ENCODE measurements at places on chromosomes 7 and 10.

GRCh38 chr10:106973288-106973687 is 191.2 kb downstream of the SORCS1 start:
- DNase-seq, result no peak

GRCh38 chr10:92697663-92698511 is 8.1 kb downstream of the HHEX start:
- DNase-seq, result peak; percentile 53

GRCh38 chr10:43771675-43772074 is 123.0 kb upstream of the ZNF32 start:
- DNase-seq, result no peak

- no peak for DNase-seq
These were observed 4.0 kb upstream of the ATP6V1F start for GRCh38 chr7:128858380-128859231.

- no peak for DNase-seq
These were observed 148.0 kb downstream of the LRRN3 start for GRCh38 chr7:111238886-111239285.

GRCh38 chr10:114053946-114054345 is 10.3 kb downstream of the ADRB1 start:
- DNase-seq, result no peak

DNA sequence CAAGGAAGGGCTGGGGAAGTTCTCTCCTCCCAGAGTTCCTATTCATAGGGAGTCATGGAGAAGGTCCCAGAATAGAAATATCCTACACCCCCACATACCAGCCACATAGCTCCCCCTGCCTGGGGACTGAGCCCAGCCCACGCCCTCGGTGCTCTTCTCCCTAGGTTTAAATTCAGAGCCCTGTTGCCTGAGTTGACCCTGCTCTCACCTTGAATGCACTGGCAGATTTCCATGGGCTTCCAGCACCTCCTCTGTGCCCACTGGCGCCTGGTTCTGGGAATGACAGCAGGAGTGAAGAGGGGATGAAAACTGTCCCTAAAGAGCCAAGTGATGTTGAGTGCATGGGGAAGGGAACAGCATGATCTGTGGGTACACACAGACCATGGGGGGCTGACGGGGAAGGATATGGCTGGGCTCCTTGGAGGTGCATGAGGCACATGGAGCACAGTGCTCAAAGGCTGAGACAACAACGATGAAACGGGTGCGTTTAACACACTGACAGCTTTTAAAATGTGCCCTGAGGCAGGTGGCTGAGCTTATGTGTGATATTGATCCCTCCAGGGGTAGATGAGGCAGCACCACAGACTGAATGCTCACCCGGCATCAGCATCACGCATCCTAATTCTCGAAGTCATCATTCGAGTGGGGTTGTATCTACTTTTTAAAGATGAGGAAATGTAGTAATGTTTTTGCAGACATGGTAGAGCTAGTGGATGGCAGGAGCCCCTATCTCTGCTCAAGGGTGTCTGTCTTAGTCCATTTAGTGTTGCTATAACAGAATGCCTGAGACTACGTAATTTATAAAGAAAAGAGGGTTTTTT is 53.7 kb upstream of the IGFBP3 start:
- DNase-seq, result no peak

DNA sequence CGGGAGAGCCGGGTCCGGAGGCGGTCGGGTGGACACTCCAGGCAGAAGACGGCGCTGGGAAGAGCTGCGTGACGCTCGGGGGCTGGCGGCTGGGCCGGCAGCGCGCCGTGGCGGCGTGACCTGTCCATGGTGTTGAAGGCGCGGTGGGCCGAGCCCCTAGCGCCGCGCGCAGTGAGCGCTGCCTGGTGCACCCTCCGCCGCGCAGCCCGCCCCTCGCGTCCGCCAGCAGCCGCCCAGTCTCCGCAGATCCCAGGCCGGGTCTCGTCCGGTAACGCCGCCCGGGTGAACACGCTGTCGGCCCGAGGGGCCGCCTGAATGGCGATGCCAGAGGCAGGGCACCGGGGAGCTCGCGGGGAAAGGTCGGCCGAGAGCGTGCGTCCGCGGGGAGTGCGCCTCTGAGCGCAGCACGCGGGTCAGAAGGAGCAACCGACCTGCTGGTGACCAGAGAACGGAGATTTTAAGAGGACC is 657 bp upstream of the TMEM178B start:
- DNase-seq, result peak; percentile 32

DNA sequence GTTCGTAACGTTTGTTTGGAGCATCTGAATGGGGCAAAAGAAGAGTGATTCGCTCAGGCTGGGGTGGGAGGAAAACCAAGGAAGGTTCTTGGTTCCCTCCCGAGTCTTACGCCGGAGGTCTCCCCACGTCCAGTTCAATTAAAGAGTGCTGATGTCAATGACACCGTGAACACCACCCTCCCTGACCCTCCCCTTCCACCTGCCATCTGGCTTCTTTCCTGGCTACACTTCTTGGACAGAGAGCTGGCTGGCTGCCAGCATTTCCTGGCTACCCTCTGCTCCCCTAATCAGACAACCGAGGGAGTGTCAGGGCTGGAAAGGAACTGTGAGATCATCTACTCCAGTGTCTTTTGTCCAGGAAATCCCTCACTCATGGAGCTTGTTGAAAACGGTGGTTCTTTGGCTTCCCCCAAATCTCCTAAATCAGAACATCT is 24.1 kb upstream of the FFAR4 start:
- no peak for DNase-seq

GRCh38 chr7:118111347-118111746 is 72.6 kb upstream of the LSM8 start:
- DNase-seq, result no peak

Measured in GM06990 (cell line).